RWPE2 (cell line): ENCODE measurements at places on chromosomes 2 and 18.

GRCh38 chr2:225002039-225002655 is 40.1 kb downstream of the DOCK10 start:
- no peak for DNase-seq

- DNase-seq, result no peak
Measured at GRCh38 chr18:45854036-45854586, 28.6 kb downstream of the SIGLEC15 start.

DNA sequence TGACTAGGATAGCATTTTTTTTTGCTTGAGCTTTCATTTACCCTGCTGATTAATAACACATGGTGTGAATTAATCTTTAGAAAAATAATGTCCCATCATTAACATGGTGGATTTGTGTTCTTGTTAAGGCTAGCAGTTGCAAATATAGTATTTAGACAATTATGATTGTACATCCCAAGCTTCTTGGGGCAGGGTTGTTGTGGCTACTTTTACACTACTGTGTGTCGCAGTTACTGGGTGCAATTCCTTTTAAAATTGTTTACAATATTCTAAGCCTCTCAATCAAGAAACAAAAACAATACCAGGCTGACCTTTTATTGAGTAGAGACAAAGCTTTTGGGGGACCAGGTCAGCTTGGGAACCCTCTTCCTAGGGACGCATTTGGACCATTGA is 2.5 kb downstream of the FMNL2 start:
- DNase-seq, result no peak

- DNase-seq, result no peak
Measured at GRCh38 chr2:221970389-221970788, 328.4 kb downstream of the PAX3 start.

DNA sequence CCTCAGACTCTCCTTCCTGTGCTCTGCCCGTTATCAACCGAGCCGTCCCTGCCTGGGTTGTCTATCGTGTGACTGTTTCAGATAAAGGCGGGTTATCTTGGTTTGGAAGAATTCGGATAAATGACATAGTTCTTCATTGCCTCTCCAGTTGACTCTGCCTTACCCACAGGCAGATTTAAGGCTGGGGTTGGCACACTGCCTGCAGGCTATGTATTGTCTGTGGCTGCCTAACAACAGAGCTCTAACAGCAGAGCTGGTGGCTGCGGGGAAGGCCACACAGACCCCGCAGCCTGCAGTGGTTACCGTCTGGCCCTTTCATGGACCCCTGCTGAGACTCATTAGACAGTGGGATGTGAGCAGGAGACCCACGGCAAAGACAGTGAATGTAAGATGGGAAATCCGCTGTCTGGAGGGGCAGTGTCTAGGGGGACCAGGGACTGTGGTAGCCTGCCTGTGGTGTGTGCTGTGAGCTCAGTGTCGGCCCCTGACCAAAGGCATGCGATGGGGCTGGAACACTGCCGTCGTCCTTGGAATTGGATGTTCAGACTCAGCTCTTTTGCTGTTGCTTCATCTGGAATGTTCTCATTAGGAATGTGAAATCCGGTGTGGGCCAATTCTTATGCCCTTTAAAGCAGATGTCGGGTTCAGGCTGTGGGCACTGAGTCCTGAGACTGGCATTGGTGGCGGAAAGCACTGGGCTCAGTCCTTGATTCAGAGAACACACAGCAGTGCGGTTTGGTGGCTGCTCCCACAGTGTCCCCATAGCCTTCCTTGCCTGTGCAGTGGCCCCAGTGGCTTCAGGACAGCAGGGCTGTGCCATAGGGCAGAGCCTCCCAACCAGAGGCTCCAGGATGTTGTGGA is 44.5 kb downstream of the SH3RF3 start:
- no peak for DNase-seq

- no peak for DNase-seq
Measured at GRCh38 chr2:218465987-218466633, 47.2 kb downstream of the VIL1 start.

- DNase-seq, result no peak
Measured at GRCh38 chr2:119119076-119119785, 39.3 kb downstream of the C1QL2 start.

- DNase-seq, result no peak
Measured at GRCh38 chr2:25302758-25303375, 38.9 kb downstream of the DNMT3A start.

- no peak for DNase-seq
Measured at GRCh38 chr18:51621113-51621863, 423.8 kb upstream of the MEX3C start.

- DNase-seq, result no peak
Measured at GRCh38 chr2:69227716-69228115, 159.3 kb downstream of the GFPT1 start.
